GM23338 (cell line): ENCODE measurements at places on chromosomes 6 and 20.

GRCh38 chr6:150427037-150427602 is 58.3 kb downstream of the IYD start:
- H3K36me3 ChIP-seq = no peaks in the 10 kb centered on the region
- no peaks in the 10 kb centered on the region for H3K27me3 ChIP-seq
- H3K27ac ChIP-seq = no peak overlapping the region

DNA sequence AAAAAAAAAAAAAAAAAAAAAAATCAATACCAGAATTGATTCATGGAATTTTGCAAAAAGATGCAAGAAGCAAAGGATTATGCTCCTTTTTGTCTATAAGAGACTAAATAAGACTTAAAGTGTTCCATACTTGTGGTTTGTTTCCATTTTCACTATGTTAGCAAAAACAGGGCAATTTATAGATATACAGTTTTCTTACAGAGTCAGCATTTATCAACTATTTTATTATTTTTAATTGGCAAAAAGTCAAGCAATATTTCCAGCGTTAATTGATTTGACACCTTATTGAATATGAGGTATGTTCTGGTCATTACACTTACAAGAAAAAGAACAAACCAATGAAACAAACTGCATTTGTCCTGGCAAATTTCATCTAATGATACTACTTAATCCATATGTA is 5.4 kb upstream of the SGK1 start:
- no peak for DNase-seq
- no peak overlapping the region for H3K4me3 ChIP-seq
- no peak overlapping the region for H3K27ac ChIP-seq
- peaks cover 6% of the 10 kb centered on the region; the same call in 1 of the 2 replicates for H3K27me3 ChIP-seq
- no peaks in the 10 kb centered on the region for H3K36me3 ChIP-seq
- peaks cover 5% of the 10 kb centered on the region; the same call in 1 of the 2 replicates for H3K4me1 ChIP-seq

GRCh38 chr6:127792616-127793015 is 108.2 kb downstream of the THEMIS start:
- no peak for DNase-seq
- H3K36me3 ChIP-seq = no peaks in the 10 kb centered on the region
- H3K27ac ChIP-seq = no peak overlapping the region

DNA sequence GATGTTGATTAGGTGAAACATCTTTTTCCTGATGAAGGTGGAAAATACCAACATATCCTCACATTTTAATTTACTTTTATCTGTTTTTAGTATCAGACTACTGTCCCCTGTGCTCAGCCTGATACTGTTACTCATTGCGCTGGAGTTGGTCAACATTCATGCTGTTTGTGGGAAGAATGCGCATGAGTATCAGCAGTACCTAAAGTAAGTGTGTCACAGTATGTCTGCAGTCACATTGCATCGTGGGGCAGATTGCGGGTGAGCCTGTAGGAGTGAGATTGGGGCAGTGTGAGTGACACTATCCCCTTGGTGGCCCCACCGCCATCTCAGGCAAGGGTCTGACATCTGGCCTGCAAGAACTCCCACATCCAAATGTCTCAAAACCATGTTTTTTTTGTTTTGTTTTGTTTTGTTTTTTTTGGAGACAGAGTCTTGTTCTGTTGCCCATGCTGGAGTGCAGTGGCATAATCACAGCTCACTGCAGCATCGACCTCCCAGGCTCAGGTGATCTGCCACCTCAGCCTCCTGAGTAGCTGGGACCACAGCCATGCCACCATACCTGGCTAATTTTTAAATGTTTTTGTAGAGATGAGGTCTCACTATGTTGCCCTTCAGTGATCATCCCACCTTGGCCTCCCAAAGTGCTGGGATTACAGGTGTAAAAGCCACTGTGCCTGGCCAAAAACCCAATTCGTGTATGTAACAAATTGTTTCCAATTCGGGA is 27.8 kb downstream of the ERMARD start:
- H3K36me3 ChIP-seq = no peaks in the 10 kb centered on the region
- DNase-seq = no peak
- H3K27ac ChIP-seq = no peak overlapping the region
- no peak overlapping the region for H3K4me3 ChIP-seq

- no peak overlapping the region for H3K4me3 ChIP-seq
- peaks cover 62% of the 10 kb centered on the region for H3K4me1 ChIP-seq
- H3K36me3 ChIP-seq = peaks cover 13% of the 10 kb centered on the region
- peak; percentile 44 for DNase-seq
- H3K27me3 ChIP-seq = no peaks in the 10 kb centered on the region
- H3K27ac ChIP-seq = peak overlapping the region; percentile 87; the same call in 1 of the 2 replicates
Measured at GRCh38 chr6:167238694-167239467, 52.2 kb upstream of the UNC93A start.
